Upper lobe of left lung (tissue), 6 donors: ENCODE measurements at places on chromosomes 12 and 14. TPM values are rescaled to one million over a fixed set of nuclear protein-coding genes. Genes with fewer than 3 reads are reported as not detected.
A peak's percentile ranks its signal among the peaks of the same experiment; 100 is the strongest.

Gene TAS2R8
- not detected for total RNA-seq

- DNase-seq = no peak
Measured at GRCh38 chr14:105026033-105026785, 5.3 kb upstream of the CDCA4 start.

- DNase-seq = peak; percentile 71
Measured at GRCh38 chr12:131912518-131913274, 16.4 kb upstream of the PUS1 start.

DNA sequence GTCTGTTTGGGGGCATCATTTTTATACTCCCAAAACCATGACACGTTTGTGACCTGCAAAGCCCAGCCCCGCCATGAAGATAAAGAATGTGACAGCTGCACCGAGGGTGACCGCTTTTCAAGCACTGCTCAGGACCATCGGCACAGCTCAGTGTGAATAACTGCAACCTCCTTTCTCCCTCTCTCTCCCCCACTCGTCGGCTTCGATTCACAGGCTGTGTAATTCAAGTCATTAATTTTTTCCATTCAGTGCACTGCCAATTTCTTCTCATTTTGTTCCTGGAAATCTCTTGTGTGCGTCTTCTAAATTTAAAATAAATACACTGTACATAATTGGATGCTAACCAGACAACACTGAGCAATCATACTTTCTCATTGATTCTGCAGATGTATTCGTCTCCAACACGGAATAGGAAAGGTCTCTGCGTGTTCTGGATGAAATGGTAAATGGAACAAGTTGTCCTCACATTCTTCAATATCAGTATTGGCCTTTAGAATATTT is 260.8 kb downstream of the TTC8 start:
- no peak for DNase-seq

- DNase-seq = no peak
Measured at GRCh38 chr14:69105326-69105725, 47.6 kb downstream of the DCAF5 start.
